ENCODE measurements at places on chromosomes 6 and 20.

DNA sequence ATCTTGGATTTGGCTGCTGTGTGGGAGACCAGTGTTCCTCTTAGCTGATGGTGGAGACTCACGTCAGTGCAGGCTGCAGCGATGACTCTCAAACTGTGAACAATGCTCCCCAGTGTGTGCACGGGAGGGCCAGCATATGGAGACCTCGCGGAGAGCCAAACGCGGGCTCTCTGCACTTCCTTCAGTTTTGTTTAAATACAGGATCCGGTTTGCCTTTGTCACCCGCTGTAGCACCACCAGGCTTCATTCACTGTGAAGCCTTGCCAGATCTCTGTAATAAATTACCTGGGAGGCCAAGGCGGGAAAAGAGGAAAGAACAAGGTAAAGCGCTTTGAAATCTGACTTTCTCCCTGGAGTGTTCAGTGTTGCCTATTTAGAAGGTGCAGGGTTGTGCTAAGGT is 30.7 kb upstream of the TMEM14A start:
- DNase-seq: no peak

DNA sequence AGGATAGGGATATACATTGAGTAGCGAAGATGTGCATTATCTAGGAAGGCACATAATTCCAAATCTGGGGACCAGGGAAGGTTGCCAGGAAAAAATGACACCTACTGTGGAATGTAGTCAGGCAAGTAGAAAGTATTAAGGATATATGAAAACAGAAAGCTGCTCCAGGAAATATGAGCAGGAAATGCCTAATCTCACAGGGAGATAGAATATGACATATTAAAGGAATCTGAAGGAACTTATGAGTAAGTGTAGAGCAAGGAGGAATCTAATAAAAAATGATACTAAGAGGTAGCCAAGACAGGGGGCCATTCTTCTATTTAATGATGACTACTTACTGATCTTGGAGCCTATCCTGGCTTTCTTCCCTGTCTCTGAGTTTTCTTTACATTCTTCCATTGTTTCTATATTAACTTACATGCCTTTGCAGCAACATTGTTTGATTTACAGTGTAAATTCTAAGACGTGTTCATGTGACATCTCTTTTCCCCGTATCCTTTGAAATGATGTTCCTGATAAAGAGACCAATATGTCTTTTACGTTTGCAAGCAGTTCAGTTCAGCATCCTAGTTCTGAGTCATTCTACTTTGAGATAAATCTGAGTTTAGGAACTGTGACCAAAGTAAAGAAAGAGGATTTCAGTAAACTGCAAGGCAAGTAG is 58.6 kb downstream of the TINAG start:
- no peak for DNase-seq

DNA sequence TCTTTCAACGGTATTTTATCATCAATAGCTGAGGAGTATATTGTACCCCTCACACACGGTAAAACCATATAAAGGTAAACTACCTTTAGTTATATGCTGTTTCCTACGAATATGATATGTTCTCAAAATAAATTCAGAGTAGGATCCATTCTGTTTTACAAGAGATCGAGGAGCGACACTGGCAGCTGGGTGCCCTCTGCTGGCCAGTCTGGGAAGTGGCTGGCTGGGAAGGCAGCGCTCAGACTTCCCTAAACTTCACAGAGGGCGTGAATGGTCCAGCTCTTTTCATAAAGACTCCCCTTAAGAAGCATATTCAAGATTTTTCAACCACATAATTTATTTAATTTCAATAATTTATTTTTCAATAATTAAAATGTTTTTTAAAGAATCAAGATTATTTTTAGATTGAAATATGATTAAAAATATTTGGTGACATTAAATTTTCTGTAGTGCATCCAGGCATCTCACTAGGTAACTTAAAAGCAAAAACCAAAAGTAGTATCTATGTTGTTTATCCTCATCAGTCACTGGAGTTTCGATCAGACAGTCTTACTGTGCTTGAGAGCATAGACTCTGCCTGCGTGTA is 187.5 kb upstream of the PDE10A start:
- peak; percentile 68 for DNase-seq

- no peak for DNase-seq
Observed at GRCh38 chr6:108587258-108588059, 26.7 kb downstream of the FOXO3 start.

DNA sequence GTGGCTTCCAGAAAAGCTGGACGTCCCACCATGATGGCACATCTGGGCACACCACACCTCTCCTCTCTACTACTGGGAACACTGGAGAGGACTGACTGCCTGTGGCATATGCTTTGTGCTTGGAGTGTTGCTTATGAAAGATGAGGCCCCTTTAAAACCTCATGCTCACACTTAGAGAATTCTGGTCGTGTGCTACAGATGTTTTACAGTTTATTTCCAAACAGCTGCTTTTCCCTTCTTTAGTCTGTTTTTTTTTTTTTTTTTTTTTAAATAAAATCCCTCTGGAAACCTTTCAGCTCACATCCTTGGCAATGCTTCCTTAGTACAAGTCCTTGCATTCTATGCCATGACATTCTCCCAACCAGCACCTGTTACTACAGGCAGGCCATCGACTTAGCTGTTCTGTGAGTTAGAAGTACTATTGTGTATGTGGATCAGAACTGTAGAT is 60.3 kb downstream of the BMP6 start:
- DNase-seq: no peak

GRCh38 chr20:58512808-58513552 is 2.2 kb downstream of the APCDD1L start:
- DNase-seq: no peak

GRCh38 chr20:10040070-10040975 is 5.5 kb downstream of the ANKEF1 start:
- no peak for DNase-seq

- DNase-seq: no peak
Observed at GRCh38 chr6:74277777-74278186, 581.8 kb downstream of the CD109 start.

- DNase-seq: no peak
Observed at GRCh38 chr6:31617010-31617409, 2.0 kb downstream of the AIF1 start.

- no peak for DNase-seq
Observed at GRCh38 chr6:130583268-130583667, 217.5 kb downstream of the TMEM200A start.

DNA sequence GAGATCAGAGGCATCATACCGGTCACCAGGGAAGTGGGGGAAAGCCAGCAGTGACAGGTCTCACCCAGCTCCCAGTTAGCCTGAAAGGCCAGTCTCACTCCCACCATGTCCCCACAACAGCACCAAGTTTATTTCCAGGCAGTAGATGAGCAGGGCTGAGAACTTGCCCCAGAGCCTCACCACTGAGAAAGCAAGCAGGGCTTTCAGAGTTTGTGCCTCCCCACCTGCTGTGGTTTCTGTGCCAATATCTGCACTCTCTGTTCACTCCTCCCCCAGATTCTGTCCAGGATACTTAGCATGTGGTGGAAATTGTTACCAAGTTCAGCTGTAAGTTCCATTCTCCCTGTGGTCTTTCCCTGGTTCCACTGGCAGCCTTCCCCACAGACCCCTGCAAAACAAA is 255.0 kb upstream of the HTR1E start:
- DNase-seq: no peak

DNA sequence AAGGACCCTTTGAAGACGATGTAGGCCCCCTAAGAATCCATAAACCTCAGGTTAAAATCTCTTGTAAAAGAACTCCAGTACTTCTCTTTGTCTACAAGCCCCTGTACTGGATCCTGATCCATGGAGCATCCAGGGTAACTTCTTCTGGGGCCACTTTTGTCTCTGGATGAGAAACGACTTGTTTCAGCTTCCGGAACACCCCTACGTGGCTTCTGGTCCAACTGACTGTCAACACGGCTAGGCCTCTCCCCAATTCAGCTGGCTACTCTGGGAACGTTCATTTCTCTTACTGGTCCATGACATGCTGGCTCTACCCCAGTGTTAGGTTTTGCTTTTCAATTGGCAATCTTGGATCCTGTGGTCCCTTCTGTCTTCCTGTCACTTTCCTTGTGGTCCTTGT is 198.0 kb downstream of the BACH2 start:
- no peak for DNase-seq

- peak; percentile 15 for DNase-seq
Observed at GRCh38 chr6:170285482-170285881, 5.4 kb downstream of the DLL1 start.

DNA sequence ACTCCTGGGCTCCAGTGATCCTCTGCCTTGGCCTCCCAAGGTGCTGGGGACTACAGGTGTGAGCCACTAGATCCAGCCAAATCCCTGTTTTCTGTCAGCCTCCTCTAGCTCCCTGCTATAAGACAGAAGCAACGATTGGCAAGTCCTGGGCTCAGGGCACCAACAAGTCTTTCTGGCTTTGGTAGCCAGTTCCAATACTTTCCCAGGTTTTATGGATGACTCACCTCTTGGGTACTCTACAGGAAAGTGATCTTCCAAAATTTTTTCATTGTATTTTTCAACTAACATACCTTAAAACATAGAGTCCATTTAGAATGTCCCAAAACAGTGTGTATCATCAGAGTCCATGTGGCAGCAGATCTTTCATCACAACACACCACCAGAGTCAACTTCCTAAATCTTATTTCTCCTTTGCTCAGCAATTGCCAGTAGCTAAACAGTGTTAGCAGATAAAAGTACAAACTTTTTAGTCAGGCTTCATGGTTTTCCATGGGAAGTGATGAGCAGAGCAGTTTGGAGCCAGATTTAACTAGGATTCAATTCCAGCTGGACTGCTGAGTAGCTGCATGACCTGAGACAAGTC is 13.3 kb downstream of the GABBR1 start:
- DNase-seq: no peak

DNA sequence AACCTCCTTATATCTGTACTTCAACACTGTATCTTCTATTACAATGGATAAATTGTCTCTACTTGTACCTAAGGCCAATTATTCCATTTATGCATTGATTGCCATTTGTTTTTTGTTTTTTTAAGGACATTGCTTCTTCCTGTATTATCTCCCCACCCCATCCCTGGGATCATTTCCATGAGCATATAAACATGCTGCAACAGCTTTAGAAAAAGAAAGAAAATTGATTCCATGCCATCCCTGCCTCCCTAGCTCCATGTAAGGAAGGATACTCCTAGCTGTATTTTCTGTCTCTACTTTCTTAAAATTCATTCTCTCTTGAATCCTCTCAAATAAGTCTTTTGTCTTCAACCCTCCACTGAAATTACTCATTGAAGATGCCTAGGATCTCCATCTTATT is 101.8 kb upstream of the SIM1 start:
- no peak for DNase-seq

GRCh38 chr6:44489910-44490604 is 102.6 kb downstream of the CDC5L start:
- DNase-seq: no peak

DNA sequence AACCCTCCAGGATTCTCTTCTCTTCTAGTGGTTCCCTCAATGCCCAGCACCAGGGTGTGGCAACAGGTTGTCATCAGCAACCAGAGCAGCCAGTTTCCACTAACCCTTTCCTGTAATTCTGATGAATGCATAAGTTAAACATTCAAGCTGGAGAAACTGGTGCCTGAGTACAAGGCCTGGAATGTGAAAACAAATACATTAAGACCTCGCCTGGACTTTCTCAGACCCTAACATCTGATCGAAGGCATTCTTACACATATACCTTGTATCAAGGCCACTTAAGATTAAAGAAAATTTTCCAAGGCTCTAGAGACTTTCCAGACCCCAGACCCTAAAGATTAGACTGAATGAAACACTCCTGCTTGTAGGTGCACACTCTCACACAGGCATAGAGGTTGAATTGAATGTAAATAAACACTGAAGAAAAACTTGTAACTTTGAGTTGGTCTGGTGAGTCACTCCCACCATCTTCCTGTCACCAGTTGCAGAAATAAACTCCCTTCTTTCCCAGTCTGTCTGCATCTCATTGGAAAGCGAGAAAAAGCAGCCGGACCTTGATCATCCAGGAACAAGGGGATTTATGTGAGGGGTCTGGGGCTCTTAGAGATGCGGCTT is 9.0 kb downstream of the LRP11 start:
- DNase-seq: no peak

GRCh38 chr6:27838945-27839625 is 73.1 kb downstream of the OR2B2 start:
- DNase-seq: no peak

GRCh38 chr6:100810015-100810414 is 71.1 kb downstream of the ASCC3 start:
- DNase-seq: no peak

- DNase-seq: no peak
Observed at GRCh38 chr20:24970030-24970553, 21.0 kb downstream of the CST7 start.

- no peak for DNase-seq
Observed at GRCh38 chr20:24616258-24617079, 147.0 kb downstream of the SYNDIG1 start.

DNA sequence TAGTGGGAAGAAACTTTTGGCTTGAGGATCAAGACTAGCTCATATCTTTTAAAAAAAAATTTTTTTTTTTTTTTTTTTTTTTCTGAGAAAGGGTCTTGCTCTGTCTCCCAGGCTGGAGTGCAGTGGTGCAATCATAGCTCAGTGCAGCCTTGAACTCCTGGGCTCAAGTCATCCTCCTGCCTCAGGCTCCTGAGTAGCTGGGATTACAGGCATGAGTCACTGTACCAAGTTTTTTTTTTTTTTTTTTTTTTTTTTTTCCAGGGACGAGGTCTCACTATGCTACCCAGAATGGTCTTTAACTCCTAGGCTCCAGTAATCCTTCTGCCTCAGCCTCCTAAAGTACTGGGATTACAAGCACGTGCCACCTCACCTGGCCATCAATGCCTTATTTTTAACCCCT is 27.9 kb downstream of the GCLC start:
- DNase-seq: no peak

DNA sequence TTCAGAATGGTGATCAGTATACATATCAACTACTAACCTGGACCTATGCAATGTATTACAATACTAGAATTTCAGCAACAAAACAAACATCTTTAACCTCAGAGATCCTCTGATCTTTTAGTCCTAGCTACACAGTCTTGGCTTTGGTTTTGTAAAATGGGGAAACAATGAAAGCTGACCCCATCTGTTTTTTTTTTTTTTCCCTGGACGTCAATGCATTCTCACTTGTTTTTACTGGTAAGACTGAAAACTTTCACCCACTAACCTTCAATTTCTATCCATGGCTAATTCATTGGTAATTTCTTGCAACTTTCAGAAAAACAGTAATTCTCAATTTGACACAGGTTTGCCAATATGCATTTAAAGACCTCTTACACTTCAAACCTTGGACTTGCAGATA is 3.0 kb downstream of the KIF13A start:
- DNase-seq: no peak

- DNase-seq: no peak
Observed at GRCh38 chr6:167140589-167141474, 16.9 kb downstream of the GPR31 start.

DNA sequence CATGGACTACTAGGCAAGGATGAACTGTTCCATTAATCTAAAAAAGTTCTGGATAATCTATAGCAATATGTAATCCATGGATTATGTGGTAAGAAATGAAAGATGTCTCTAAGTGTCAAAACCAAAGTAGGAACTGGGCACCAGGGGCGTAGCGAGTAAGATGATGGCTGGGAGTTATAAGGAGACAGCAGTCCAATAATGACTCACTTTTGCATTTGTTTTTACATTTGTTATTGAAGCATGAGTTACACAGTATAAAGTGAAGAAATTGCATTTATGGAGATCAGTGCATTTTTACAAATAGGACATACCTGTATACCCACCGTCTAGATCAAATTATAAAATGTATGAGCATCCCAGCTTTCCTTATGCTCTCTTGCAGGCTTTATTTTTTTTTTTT is 878.5 kb upstream of the MAP3K7 start:
- DNase-seq: no peak
